ENCODE measurements at places on chromosomes 2 and 18. TPM values are rescaled to one million over a fixed set of nuclear protein-coding genes. Genes with fewer than 3 reads are reported as not detected.

APOB gene
- total RNA-seq = not detected

ERICH2 gene
- not detected for total RNA-seq

PXDN gene
- 11.0 TPM for total RNA-seq

UGT1A4 gene
- 0.12 TPM for total RNA-seq

GATA6 gene
- 1.8 TPM for total RNA-seq

GREB1 gene
- total RNA-seq = 2.6 TPM

UPP2 gene
- total RNA-seq = not detected

KHK gene
- 10.4 TPM for total RNA-seq

PSMA8 gene
- not detected for total RNA-seq

KCNS3 gene
- total RNA-seq = 1.1 TPM

STON1 gene
- total RNA-seq = 0.33 TPM

COLEC11 gene
- 0.70 TPM for total RNA-seq

CENPA gene
- total RNA-seq = 55.9 TPM

TCF7L1 gene
- total RNA-seq = 10.4 TPM

SOX11 gene
- total RNA-seq = not detected

PIEZO2 gene
- 0.47 TPM for total RNA-seq

SLC30A3 gene
- total RNA-seq = 2.1 TPM

SOCS6 gene
- total RNA-seq = 31.4 TPM
